ENCODE measurements at places on chromosomes 16 and 17.

- no peak for DNase-seq
Observed at GRCh38 chr17:77462090-77462489, 321.3 kb downstream of the SEC14L1 start.

DNA sequence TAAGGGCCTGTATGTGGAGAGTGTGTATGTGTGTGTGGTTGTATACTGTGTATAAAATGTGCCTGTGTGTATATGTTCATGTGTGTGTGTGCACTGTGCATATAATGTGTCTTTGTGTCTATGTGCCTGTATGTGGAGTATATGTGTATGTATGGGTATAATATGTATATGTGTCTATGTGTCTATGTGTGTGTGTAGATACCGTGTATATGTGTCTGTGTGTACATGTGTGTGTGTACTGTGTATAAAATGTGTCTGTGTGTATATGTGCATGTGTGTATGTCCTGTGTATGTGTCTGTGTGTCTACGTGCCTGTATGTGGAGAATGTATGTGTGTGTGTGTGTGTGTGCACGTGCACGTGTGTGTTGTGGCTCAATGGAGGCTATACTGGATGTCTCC is 200.4 kb upstream of the ZFHX3 start:
- no peak for DNase-seq

GRCh38 chr16:72355561-72355960 is 183.6 kb upstream of the PMFBP1 start:
- DNase-seq, result no peak

DNA sequence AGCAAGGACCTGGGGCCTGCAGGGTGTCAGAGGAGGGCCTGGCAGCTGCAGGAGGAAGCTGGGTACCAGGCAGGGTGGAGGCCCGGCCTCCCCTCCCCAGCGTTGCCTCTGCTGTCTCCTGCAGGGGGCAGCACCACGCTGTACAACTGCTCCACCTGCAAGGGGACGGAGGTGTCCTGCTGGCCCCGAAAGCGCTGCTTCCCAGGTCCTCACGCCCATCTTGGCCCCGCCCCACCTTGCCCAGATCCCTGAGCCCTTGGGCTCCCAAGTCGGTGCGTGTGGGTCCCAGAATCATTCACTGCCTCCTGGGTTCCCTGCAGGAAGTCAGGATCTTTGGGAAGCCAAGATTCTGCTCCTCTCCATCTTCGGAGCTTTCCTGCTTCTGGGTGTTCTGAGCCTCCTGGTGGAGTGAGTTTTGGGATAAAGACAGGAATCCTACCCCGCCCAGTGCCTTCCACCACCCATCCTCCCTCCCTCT is 1.2 kb downstream of the TMEM95 start:
- peak; percentile 83 for DNase-seq

DNA sequence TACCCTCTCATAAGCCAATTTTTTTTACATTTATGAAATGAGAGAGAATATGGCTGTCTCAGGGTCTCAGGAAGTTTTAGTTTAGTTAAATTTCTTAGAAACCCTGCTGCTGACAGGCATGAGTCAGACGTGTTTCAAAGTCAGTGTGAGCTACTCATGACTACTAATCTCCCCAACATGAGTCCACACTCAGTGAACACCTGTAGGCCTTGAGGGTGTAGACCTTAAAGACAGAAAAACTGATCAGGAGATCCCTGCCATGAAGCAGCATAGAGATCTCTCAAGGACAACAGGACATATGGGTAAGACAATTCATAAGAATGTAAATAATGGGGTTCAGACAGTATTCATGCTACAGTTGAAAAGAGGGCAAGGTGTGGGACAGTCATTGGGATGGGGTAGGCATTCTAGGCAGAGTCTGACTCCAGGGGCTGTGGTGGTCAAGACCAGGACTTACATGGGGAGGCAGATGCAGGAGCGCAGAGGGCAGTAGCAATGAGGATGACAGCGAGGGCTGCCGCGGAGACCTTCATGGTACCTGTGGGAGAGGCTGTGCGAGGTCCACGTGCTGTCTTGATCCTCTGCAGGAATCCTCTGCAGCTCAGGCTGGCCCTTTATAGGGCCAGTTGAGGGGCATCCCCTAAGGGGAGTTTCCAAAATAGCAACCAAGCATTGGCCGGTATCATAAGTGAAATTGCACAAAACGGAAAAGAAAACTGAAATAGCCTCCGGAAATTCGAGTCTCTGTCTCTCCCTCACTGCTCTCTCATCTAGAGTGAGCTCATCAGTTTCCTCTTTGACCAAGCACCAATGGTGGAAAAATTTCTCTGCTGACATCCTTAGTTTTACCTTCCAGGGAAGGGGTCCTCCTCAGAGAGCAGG is at the start of gene CCL5:
TSS of gene CCL5 (minus strand) at position 588 of the 882 bp plus-strand sequence.
- DNase-seq, result peak; percentile 76

- no peak for DNase-seq
Observed at GRCh38 chr17:75012096-75012345, 449 bp upstream of the MRPL58 start.

- DNase-seq, result no peak
Observed at GRCh38 chr16:86362155-86362849, 148.0 kb upstream of the FOXF1 start.

DNA sequence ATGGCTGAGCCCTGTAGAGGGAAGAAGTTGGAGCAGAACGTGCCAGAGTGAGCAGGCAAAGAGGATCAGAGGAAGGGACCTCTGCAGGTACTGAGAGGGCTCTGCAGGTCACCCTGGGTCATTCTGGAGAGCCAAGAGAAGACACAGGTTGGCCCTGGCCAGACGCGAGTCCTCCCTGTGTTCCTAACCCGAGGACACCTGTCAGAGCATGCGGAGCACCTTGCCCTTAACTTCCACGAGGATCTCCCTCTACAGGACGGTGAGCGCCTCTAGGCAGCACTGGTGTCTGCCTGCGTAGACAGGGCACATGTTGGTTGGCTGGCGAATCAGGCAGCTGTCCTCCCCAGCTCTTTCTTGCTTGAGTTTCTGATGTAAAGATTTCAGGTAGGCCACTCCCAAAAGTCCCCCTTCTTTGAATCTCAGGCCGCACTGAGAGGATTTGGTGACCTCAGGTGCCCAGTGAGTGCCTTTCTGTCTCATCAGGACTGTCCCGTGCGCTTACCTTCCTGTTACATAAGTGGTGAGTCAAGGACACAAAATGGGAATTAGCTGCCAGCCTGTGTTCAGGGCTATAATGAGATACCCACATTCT is 45.3 kb downstream of the MPRIP start:
- DNase-seq, result no peak

DNA sequence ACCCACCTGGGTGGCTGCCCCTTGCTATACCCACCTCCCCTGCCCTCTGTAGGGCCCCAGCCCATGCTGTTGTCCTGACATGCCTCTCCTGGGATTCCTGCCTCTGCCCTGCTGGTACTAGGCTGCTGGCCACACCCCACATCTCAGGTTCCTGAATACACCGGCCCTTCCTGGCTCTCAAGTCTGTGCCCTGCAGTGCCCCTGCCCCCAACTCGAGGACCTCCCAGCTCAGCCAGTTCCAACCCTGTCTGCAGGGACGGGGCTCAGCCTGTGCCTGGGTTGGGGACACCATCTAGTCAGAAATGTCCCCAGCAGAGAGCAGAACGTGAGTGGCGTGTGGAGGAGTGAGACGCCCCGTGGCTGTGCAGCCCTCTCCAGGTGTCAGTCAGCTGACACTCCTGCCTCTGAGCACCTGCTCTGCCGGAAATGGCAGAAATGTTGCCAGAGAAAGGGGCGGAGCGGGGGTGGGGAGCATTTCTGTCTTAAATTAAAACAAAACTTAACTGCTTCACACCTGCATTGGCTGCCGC is 28.7 kb downstream of the ACSF3 start:
- DNase-seq, result peak; percentile 76

- DNase-seq, result no peak
Observed at GRCh38 chr17:59762049-59762823, 54.8 kb downstream of the VMP1 start.

DNA sequence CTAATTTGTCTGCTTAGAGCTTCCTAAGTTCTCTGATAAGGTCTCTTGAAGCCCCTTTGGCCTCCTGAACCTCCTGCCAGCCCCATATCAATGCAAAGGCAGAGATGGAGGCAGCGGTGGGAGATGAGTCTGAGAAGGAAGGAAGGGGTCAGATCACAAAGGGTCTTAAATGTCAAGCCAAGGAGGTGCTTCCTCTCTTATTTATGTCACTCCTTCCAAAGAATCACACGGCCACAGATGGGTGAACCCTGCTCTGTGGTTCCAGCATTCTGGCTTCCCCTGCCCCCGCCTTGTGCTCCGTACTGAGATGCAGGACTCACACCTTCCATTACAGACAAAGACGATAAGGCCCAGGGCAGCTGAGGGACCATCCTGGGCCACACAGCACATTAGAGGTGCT is 96.3 kb downstream of the GSG1L start:
- no peak for DNase-seq

GRCh38 chr16:54931120-54932014 is 702 bp downstream of the IRX5 start:
- DNase-seq, result no peak

- no peak for DNase-seq
Observed at GRCh38 chr17:1058423-1059130, 61.6 kb downstream of the TIMM22 start.

DNA sequence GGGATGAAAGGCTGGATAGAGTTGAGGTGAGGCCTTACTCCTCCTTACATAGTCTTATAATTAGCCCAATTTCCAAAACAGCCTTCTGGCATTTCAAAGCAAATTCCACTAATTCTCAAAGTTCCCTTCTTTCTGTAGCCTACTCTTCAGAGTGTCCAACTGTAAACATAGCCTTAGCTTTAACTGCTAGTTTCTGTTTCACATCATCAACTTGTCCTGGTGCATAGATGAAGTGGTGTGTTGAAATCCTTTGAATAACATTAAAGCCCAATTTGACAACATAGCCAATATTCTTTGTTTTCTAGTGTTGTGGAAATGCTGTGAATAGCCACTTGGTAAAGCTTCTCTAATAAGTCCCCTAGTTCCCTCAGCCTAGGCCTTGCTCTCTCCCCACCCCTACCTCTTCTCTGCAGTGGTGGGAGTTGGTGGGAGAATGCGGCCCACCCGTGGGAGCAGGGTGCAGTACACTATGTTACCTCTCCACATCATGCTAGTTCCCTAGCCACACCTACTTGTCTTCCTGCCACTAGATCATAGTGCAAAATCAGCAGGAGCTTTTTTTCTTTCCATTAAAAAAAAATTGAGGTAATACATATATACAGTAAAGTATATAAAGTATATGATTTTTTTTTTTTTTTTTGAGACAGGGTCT is 127.0 kb upstream of the HAS3 start:
- DNase-seq, result no peak

DNA sequence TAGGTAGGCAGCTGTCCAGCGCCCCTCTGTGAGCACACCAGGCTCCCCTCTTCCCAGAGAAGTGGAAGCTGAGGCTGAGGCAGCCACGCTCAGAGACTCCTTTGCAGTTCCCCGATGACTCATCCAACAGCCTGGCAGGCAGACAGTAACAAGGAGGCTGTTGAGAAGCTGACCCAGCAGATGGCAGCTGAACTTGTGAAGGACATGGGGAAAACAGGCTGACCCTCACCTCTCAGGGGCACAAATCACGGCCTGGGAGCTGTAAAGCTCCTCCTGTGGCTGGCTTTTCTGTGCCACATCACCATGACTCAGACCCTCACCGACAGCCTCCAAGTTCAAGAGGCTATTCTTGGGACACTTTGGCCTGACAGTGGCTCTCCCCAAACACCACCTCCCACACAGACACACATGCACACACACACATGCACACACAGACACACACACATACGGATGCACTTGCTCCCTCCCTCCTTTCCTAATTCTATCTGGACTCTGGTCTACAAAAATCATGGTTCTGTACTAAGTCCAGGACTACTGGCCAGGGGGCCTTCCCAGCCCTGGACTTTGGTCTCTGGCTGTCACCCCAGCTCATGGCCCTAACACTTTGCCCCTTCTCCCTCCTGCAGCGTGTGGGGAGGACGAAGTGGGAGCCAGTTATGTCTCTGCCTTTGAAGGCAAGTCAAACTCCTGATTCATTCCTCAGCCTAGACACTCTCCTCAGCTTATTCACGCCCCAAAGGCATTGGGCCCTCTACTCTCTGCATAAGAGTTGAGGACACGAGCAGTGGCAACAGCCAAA is 23.2 kb downstream of the MAP3K14 start:
- DNase-seq, result no peak

- no peak for DNase-seq
Observed at GRCh38 chr17:20960871-20961270, 81.9 kb downstream of the USP22 start.

DNA sequence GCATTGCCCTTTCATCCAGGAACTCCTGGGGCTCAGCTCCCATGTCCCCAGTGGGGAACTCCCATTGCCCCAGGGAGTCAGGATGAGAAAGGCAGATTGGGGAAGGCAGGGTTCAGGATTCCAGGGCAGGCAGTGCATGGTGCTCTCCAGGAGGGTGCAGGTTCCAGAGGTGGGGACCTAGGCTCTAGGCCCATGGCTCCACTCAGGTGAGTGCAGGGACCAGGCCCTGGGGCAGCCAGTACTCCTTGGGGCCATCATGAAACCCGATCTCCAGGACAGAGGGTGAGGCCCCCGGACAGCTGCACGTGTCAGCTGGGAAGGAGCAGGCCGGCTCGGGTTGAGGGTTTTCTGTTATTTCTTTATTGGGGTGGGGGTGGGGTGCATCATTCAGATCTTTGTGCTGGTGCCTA is 1.3 kb upstream of the MTSS2 start:
- DNase-seq, result no peak

DNA sequence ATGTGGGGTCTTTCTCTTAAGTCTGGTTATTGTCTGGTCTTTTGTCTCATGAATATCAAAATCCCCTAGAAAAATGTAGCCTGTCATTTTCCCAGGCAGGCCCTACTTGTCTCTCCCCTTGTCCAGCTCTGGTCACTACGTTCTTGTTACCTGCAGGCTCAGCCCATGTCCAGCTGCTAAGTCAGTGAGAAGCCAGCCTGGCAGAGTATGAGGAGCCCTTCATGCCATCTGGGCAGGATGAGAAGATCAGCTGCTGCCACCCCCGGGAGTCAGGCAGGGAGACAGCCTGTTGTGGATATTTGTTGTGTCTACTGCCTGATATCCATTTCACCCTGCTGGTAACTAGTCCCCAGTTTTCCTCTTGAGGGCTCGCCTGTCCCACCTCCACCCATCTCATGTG is 88.9 kb downstream of the ASIC2 start:
- DNase-seq, result no peak

DNA sequence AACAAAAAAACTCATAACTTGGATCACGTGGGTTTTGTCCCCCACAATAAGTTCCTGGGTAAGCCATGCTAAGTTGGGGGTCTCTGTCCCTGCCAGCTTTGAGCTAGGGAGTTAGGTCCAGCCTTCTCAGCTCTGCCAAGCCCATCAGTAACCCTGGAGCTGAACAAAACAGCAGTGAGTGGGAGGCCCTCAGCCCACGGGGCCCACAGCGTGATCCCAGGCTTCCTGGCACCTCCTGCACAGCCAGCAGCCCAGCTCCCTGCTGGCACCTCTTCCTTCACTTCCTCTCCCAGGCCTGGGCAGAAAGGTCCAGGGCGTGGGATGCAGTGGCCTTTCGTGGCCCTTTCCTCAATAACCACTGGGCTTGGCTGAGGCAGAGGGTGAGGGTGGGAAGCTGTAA is 35.5 kb upstream of the CDC42EP4 start:
- no peak for DNase-seq

DNA sequence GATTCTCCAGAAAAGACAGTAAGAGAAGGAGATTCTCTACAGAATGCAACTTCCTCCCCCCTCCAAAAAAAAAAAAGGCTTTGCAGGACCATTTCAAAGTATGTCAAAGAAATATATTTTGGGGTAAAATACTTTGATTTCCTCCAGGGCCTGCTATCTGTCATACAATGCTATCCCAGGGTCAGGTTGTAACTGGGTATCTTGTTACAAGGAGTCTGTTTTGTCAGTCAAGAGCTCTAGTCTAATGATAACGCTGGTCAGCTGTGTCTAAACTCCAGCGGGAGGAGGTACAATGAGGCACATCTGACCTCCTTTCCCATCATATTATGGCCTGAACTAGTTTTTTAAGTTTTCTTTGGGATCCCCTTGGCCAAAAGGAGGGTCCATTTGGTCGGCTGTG is 408.4 kb upstream of the CDH5 start:
- DNase-seq, result no peak
